ENCODE measurements at places on chromosomes 1 and 21.

DNA sequence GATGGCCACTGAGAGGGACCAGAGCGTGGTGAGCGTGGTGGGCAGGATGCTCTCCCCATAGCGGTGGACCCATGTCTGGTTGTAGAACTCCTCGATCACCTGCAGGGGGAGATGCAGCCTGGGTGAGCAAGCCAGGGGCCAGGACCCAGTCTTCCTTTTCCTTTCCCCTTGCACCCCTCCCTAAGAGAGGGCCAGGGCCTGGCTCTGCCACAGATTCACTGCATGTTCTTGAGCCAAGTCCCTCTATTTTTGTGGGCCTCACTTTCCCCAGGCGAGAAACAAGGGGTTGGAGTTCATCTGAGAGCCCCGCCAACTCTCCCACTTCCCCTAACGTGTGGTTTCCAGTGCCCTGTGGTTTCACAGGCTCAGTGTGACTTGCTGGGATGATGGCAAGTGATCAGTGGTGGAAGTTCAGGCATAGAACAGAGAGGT lies 27.5 kb downstream of the SLC2A1 start:
- no peak for DNase-seq

DNA sequence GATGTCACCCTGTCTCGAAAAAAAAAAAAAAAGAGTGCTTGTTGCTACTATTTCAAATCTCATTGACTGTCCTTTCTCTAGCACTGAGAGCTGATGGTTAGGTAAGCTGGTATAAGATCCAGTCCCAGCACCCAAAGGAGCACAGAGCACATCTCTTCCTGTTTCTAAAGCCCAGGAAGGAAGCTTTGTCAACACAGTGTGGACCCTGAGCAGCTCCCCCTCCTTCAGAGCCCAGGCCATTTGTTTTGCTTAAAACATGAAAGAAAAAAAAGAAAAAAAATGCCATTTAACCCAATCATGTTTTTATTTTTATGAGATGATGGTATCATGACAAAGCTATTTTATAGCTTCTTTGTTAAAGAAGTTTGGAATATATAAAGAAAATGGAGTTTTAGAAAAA lies 184.1 kb upstream of the DUSP10 start:
- no peak for DNase-seq

GRCh38 chr1:54471588-54471987 lies 65.4 kb upstream of the SSBP3 start:
- DNase-seq, result no peak

DNA sequence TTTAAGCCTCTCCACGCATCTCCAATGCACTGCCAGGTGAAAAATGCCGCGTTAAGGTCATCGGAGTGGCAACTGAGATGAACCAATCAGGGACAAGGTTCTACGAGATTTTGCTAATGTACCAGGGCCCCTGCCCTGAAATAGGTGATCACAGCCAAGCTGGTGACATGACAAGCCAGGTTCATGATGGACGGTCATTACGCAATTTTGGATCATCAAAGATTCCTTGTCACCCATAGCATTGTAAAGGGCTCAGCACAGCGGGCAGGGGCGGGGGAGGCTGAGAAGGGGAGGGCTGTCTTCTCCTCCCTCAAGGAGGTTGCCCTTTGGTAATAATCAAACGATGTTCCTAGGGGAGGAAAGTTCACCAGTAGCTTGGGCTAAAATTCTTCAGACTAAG lies 475.5 kb downstream of the NPHP4 start:
- no peak for DNase-seq

- DNase-seq, result no peak
Observed at GRCh38 chr21:44763451-44764318, 37.9 kb downstream of the UBE2G2 start.

DNA sequence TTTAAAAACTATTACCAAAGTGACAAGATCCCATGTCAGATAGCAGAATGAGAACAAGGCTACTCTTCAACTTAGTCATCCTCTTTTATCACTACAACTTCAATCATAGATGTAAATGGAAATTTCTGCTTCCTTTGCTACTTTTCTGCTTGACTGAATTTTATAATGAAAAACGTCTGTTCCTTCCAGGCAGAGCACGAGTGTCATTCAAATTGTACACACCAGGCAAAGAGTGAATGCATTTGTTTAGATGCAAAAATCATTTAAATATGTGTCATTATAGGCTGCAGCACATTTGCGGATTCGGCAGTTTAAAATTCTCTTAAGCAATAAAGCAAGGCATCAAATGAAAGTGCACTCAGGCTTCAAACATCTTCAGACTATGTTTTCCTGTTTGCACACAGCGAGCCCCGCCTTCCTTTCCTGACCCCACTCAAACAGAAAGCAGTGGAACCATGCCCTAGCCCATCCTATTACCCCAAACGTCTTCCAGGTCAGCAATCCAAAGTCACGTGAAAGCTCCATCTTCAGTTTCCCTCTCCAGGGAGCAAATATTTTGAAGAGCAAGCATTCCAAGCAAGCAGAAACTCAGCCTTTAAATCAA lies 99.6 kb downstream of the APP start:
- no peak for DNase-seq

DNA sequence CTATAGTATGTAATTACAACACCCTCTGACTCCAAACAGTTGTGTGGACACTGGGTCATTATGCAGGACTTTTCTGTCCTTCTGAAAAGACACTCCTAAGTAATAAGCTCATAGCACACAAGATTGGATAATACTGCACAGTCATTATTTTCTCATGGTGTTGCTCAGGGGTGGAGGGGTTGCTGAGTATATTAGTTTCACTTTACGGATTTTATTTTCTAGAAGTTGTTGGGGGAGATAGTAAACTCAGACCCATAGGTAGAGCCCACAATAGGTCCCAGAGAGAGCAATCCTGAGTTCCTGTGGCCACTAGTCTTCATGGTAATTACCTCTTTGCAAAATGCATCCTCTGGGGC lies 53.4 kb downstream of the DUSP10 start:
- DNase-seq, result no peak

DNA sequence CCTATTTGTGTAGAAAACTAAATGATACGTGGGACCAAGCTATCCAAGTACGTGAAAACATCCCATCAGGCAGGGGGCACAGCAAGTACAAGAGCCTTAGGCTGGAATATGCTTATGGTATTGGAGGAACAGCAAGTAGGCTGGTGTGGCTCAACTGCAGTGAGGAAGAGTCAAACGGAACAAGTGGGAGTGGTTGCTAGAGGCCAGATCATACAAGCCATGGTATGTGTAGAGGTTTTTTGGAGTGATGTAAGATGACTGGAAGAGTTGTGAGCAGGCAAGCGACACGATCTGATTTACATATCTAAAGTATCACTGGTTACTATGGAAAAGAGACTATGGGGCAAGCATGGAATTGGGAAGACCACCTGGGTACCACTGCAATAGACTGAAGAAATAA lies 27.8 kb downstream of the ELK4 start:
- no peak for DNase-seq

DNA sequence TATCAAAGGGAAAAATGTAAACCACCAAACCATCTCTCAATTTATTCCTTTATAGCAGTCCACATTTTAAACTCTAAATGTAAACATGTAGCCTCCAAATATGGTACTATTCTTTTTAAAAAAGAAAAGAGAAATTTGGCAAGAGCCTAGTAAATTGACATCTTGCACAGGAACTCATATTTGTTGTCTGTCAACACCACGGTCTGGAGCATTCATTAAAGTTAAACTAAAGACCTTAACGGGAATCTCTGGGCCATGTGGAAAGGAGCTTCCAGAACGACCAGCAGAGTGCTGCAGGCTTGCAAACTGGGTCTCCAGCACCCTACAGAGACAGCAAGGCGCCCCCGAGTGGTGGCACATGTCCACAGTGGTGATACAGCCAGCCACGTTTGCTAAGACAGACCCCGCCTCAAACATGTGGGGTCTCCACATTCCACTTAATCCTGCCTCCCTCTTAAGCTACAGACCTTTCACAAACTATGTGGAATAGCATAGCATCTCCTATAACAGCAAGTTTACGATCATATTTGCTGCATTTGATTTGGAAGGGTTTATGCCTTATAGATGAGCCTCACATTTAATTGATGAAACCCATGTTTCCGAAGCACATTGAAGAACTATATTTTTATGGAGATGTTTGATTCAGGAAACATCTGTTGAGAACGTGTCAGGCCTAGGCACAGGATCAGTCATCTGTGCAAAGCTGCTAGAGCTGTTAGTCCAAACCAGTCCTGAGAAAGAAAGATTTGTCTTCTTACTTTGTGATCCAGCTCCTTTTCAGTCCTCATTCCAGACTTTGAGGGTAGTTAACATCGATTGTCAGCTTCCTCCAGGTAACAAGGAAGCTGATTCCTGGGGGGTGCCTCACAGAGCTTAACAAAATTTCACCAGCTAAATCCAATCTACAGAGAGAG lies 96.4 kb upstream of the BACE2 start:
- DNase-seq, result no peak

GRCh38 chr21:34362670-34363069 lies 1.1 kb upstream of the KCNE2 start:
- DNase-seq, result no peak

DNA sequence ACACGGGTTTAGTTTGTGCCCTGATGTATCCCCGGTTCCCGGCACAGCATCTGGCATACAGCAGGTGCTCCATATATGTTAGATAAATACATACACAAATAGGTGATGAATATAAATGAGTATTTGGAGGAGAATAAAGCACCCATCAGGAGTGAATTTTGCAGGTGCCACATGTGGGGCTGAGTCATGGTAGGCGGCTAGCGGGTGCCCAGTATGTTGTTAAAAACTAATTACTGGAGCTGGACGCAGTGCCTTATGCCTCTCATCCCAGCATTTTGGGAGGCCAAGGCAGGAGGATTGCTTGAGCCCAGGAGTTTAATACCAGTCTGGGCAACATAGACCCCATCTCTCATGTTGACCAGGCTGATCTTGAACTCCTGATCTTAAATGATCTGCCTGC lies 16.7 kb upstream of the WASF2 start:
- DNase-seq, result no peak

DNA sequence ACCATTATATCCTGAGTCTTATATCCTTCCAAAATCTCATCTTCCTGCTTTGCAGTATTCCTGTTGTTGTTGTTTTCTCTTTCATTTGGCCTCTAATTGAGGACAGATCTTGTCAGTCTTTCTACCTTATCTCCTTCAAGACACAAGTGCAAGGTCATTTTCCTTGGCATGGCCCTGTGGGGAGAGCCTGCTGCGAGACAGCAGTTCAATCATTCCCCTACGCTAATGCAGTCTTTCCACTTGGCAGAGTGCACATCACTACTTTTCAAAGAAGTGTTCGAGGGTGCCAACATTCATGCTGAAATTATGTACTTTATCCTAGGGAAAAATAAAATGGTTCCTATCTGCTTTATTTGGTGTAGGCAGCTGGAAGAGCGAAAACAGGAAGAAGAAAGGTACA lies 130.3 kb upstream of the SPATA6 start:
- DNase-seq, result no peak

DNA sequence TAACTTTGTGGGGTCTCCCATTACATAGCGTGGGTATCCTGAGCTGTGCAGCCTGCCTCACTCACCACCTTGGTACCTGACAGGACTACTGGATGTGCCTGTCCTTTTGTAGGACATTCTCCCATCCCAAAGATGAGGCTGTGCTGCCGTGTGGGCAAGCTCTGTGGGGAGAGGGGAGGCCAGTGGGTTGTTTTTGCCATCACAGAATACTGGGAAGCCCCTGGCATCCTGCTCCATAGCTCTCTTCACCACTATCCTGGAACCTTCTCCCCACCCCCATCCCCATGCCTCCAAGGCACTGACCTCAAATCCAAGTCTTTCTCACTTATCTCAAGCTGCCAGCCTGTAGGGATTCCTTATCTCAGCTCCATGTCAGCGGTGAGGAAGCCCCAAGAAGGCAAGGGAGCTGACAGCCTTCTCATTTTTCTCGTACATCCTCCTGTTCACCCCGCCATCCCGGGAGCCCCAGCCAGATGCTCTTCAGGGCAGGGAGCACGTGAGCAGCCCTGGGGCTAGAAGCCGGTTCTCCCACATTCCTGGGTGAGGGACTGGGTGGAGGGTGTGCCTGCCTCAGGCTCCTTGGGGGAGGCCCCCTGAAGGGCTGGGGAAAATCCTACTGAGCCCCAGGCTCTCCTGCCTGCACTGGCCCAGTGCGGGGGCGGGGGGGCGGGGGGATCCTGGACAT lies 2.4 kb upstream of the ELF3 start:
- DNase-seq, result no peak

DNA sequence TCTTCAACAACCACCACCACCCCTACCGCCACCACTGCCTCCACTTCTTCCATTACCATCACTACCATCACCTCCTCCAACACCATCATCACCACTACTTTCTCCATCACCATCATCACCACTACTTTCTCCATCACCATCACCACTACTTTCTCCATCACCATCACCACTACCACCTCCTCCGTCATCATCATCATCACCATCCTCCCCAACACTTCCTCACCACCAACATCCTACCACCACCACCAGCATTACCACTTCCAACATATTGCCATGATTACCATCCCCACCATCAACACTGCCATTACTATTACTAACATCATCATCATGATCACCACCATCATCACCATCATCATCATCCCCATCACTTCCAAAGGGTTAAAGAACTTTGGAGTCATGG lies 34.7 kb downstream of the NGF start:
- DNase-seq, result no peak

- peak; percentile 25 for DNase-seq
Observed at GRCh38 chr1:220775240-220775853, 11.4 kb upstream of the MTARC1 start.

GRCh38 chr21:41668051-41668541 lies 98.8 kb downstream of the RIPK4 start:
- no peak for DNase-seq

- peak; percentile 17 for DNase-seq
Observed at GRCh38 chr1:37808369-37809319, 636 bp upstream of the YRDC start.

- DNase-seq, result no peak
Observed at GRCh38 chr1:151199873-151200581, 1.7 kb downstream of the PIP5K1A start.

Measured in stimulated activated CD4-positive, alpha-beta T cell treated with anti-CD3 and anti-CD28 coated beads, TNF-alpha, amount 100 ng/mL, for 1 hour (primary cell).